Activated T-cell treated with anti-CD3 and anti-CD28 coated beads, Interleukin-2, amount 50 U/mL, for 24 hours (primary cell): ENCODE measurements at places on chromosomes 13 and 19.

- DNase-seq, result no peak
These were observed 19.0 kb upstream of the LEUTX start for GRCh38 chr19:39759457-39760184.

DNA sequence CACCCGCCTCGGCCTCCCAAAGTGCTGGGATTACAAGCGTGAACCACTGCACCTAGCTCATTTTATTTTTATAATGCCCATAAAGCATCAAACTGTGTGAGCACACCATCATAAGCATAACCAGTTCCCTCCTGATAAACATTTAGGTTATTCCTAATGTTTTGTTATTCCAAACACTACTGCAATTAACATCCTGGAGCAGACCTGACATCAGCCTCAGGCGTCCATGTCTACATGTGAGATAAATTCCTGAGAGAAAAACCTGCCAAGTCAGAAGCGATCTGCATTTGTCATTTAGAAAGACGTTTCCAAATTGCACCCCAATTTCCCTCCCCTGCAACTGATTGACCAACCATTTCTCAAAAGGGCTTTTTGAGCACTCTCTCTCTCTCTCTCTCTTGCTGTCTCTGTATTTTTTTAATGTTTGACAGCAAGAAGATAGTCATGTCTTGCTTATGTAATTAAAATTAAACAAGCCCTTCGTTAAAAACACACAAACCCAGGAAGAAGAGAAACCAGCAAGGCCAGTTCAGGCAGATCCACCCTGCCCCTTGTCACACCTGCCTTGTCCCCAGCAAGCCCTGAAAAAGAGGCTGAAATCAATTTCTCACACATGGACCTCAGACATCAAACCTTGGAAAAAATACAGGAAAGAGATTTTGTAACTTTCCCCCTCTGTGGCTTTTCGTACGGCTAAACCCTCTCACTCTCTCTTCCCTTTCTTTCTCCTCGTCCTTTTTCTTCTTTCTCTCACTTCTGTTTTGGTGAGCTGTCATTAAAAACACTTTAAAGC, 9.9 kb downstream of the LYPD3 start:
- no peak for DNase-seq

- no peak for DNase-seq
These were observed 80.9 kb upstream of the ADGRE5 start for GRCh38 chr19:14300303-14300702.

- DNase-seq, result no peak
These were observed 15.3 kb downstream of the WDFY2 start for GRCh38 chr13:51599444-51600176.

- DNase-seq, result no peak
These were observed 9.3 kb upstream of the RPS15 start for GRCh38 chr19:1428738-1429391.

- DNase-seq, result peak; percentile 48
These were observed 13.3 kb upstream of the LEUTX start for GRCh38 chr19:39765091-39766076.

GRCh38 chr13:111584101-111584672, 263.7 kb downstream of the TEX29 start:
- no peak for DNase-seq

- no peak for DNase-seq
These were observed 12.5 kb downstream of the MICOS13 start for GRCh38 chr19:5667751-5668271.

DNA sequence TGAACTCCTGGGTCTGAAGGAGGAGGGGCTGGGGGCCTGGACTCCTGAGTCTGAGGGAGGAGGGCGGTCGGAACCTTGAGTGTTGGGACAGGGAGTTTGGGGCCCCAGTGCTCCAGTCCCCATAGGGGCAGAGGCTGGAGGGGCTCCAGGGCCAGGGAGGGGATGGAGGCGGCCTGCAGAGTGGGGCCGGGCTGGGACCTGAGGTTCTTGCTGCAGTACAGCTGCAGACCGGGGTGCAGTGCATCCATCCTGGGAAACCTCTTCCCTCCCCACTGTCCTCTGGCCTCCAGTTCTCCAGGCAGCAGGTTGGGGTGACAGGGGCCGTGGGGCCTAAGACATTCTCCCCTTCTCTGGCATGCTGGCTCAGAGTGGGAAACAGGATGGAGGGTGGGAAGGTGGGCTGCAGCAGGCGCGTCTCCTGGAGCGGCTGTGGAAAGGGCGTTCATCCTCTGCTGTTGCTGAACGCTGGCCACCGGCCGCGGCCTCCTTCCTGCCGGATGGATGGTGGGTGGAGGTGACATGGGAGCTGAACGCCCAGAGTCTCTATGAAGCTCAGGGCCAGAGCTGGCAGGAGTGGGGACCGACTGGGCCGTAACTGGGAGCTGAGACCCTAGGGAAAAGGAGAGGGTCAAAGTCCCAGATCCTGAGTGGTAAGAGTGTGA, 1.6 kb downstream of the BRSK1 start:
- DNase-seq, result no peak

- DNase-seq, result peak; percentile 38
These were observed 19.2 kb downstream of the SIGLEC8 start for GRCh38 chr19:51439021-51439465.

DNA sequence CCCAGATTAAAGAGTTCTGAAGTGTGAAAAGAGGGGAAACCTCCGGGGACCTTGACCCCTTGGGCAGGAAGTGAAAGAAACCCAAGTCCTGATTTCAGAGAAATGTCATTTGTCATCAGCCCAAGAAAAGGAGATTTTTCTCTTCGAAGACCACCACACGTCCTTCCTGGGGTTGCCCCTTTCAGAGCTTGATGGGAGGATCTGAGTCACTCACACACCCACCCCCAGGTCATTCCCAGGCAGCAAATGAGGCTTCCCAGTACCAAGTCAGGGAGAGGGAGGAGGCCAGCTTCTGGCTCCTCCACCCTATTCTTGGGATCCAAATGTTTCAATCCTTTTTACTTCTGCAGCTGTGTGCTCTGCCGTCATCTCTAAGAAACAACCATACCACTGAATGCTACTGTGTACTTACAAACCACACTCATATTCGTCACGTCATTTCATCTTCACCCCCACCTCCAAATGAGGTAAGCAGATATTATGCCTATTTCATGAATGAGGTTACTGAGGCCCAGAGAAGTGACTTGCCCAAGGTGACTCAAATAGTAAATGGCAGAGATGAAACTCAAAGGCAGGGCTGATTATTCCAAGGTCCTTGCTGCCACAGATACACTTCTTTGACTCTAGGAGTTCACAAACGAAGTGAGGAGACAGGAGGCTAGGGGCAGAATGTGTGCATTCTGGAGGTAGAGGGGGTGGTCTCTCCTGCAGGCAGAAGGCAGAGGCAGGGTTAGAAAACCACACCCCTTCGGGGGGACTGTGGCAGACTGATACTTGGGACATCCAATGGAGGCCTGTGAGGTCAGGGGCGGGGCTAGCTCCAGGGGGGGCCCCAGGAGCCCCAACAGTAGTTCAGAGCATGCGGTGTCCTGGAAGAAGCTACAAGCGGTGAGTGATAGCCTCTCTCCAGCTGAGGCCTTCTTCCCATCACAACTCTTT, 5.0 kb upstream of the KMT2B start:
- DNase-seq, result peak; percentile 87

DNA sequence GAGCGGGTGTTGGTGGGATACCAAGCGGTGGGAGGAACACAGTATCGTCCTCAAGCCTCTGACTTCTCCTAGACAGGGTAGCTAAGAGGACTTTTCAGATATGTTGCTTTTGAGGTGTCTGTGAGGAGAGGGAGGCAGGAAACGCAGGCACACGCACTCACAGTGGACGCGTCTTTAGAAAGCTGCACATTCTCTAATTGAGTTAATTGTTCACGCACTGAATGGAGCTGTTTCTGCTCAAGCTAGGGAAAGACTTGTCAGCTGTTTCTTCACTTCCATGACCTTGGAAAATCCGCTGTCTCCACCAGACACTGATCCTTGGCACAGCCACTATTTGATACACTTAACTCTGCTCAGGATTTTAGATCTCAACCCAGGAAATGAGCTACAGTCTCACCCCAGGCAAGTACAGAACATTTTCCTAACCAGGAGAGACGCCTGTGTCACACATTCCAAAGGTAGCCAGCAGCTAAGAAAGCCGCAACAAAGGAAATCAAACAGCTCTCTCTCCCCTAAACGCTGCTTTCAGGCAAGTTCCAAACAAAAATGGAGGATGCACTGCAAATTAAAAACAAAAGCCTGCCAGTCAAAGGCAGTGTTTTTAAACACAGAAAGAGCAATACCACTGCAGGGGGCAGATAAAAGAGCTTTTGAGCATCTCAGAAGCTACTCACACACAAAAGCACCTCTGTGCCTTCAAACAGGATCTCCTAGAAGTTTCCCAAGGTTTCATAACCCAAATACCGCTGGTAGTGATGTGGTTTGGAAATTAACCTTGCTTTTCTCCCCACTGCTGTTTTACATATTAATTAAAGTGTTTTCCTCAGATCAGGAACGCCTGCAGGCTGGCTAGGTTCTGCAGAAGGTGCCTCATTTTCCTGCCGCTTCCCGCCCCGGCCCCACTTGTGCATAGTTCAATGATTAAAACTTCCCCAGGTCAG, 57.3 kb downstream of the IRS2 start:
- no peak for DNase-seq

GRCh38 chr19:10685210-10685609, 16.0 kb upstream of the QTRT1 start:
- DNase-seq, result no peak

DNA sequence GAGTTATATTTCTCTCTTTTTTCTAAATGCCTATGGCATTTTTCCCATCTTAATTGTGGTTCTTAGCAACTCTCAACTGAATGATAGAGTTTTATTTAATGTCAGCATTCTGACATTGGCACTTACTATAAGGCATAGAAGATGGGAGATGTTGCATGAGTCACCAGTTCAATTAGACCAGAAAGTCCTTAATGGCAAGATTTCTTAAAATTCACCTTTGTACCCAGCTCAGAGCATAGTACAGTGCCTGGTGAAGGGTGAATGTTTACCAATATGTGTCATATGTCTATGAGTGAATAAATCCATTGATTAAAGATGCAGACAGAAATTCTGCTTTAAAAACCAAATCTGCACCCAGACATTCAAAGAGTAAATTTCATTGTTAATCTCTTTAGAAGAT, 526.9 kb downstream of the EFNB2 start:
- no peak for DNase-seq

DNA sequence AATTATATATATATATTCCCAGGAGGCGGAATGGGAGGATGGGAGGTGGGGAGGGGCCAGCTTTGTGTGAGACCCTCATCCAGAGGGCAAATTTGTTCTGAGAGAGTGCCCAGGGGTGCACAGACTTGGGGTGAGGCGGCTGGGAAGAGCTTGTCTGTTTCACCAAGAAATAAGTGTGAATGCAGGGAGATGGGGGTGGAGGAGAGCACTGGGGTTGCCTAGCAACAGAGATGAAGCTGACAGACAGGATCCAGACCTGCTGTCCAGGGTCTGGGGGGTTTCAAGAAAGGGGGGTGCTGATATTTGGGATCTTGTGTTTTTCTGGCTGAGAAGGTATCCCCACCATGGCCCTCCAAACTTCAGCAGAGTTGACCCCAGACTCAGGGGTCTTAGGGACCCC, 18.6 kb upstream of the TNFAIP8L1 start:
- DNase-seq, result no peak

GRCh38 chr19:36003284-36003683, 5.3 kb downstream of the SYNE4 start:
- DNase-seq, result no peak

- DNase-seq, result no peak
These were observed 13.6 kb upstream of the HAS1 start for GRCh38 chr19:51737389-51737788.

- no peak for DNase-seq
These were observed 192.4 kb downstream of the NUFIP1 start for GRCh38 chr13:44796597-44797490.

DNA sequence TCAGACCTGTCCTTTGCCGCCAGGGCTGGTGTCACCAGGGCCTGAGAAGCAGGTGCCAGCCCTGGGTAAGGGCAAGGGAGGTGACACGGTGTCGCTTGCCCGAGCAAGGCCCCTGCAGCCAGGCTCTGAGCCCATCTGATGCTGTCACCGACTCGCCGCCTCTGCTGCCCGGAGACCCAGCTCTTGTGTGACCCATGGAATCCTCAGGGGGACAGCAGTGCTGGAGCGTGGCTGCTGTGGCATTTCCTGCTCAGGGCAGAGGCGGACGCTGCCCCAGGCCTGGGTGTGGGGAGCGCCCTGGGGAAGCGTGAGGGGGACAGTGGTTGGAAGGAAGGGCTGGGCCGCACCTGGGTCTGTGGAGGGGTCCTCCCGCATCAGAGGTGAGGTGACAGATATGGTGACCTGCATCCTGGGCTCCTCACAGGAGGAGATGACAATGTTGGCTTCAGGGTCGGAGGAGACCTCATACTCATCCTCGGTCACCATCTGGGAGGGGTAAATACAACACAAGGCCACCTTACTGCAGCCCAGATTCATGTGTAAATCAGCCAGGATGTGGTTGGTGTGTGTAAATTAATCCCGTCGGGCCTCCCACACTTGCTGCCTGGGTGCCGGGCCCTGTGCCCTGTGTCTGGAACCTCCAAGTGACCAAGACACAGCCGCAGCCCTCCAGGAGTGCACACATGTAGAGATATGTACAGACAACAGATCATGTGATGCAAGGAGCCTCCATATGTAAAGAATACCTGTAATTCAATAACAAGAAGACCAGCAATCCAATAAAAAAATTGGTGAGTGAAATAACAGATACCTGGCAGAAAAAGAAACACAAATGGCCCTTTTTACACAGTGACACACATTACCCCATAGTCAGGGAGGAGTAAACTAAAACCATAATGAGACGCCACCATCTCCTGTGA, 27.6 kb upstream of the MATK start:
- DNase-seq, result no peak

- DNase-seq, result no peak
These were observed 54.0 kb upstream of the DOCK9 start for GRCh38 chr13:99031832-99032231.

DNA sequence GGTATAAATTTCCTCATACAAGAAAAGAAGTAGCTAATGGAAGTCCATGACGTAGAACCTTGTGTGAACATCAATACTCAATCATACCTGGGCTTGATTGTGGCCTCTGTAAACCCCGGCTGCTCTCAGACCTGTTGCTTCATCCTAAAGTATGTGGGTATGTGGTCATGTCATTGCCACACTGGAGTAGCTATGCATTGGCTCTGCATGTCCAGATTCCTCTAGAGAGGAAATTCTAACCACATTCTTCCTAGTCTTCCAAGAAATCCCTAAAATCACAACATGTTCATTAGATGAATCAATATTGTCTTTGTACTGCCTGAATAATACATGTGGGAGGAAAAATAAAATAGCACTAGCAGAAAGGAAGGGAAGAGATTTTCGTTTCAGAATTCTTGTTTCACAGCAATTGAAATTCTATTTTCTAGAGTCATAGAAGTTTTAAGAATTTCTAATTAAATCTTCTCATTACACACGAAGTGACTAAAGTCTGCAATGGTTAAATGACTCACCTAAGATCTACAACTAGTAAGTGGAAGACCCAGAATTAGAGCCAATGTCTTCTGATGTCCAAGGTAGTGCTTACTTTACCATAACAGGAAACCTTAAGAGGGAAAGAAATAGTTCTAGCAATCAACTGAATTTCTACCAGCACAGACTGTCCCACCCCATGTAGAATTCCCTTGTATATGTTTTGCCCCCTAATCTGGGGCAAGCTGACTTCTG, 28.0 kb downstream of the RXFP2 start:
- DNase-seq, result no peak

GRCh38 chr13:27168906-27169657, 2.5 kb downstream of the USP12 start:
- DNase-seq, result no peak
